ENCODE measurements at places on chromosomes 16 and 17.

DNA sequence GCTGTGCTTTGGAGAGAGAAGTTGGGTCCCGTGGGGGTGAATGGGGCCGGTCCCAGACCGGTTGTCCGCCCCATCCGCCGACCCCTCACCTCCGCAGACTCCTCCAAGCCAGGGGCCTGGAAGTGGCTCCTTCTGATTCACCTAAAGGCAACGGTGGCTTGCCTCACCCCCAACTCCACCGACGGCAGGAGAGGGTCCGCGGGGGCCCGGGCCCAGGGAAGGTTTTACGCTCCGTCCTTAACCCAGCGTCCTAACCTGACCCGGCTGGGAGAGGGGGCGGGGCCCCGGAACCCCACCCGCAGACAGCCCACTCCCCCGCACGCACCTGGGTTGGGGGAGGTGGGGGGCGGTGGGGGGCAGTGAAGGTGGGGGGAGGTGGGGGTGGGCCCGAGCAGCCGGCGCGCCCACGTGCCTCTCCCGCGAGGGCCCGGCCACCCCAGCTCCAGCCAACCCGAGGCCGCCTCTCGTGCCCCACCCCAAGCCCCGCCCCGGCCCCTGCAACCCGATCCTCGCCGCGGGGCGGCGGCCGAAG, 12.7 kb upstream of the CD300A start:
- DNase-seq: peak; percentile 30

GRCh38 chr16:66569827-66570405, 3.7 kb downstream of the CMTM1 start:
- no peak for DNase-seq

- DNase-seq: no peak
These were observed 469.9 kb downstream of the HS3ST4 start for GRCh38 chr16:26161461-26162180.

GRCh38 chr17:64264891-64265290, 1.8 kb upstream of the TEX2 start:
- no peak for DNase-seq

- DNase-seq: no peak
These were observed 13.9 kb downstream of the TMEM114 start for GRCh38 chr16:8576141-8577004.

DNA sequence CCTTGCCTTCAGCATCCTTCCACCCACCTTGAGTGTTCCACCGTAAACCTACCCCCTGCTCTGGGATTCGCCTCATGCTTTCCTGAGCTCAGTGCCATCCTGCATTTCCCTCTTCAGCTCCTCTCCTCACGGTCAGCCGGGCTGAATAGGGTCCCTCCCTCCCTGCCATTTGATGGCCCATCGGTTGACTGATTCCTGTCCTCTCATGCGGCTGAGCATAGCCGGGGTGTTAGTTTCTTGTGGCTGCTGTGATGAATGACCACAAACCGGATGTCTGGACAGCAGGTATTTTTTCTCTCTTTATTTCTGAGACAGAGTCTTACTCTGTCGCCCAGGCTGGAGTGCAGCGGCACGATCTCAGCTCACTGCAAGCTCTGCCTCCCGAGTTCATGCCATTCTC, 44.1 kb upstream of the MGAT5B start:
- no peak for DNase-seq

GRCh38 chr16:74558873-74559272, 48.0 kb downstream of the GLG1 start:
- no peak for DNase-seq

GRCh38 chr16:64693946-64694345, 427.9 kb downstream of the CDH11 start:
- DNase-seq: no peak

DNA sequence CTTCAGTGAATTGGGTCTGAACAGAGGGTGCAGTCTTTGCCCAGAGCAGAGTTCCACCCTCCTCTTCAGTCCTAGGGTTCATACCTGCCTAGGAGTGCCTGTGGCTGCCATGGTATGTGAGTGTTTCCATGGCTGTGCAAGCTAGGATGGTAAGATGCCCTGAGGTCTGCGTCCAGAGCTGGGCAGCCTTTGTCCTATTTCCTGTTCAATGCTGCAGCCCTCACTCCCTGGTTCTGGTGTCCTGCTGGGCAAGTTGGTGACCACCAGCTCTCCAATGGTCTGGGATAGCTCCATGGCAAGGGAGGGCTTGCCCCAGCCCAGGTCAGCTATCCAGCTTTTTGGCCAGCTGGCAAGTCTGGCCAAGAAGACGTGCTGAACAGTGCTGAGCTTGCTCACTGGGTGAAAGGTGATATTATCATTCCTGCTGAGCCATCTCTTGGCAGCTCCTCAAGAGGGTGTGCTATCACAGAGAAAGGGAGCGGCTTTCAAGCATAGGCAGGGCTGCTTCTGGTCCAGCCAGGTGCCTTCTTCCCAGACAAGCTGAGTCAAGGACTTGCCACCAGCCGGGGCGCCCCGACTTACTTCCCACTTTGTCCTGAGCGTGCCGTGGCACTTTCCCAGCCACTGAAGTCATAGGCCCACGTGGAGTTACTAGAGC, 13.0 kb upstream of the NFATC3 start:
- no peak for DNase-seq

- DNase-seq: no peak
These were observed 534.1 kb downstream of the GRIN2A start for GRCh38 chr16:9647981-9648701.

- no peak for DNase-seq
These were observed 1.4 kb upstream of the CEMP1 start for GRCh38 chr16:2532494-2533141.

DNA sequence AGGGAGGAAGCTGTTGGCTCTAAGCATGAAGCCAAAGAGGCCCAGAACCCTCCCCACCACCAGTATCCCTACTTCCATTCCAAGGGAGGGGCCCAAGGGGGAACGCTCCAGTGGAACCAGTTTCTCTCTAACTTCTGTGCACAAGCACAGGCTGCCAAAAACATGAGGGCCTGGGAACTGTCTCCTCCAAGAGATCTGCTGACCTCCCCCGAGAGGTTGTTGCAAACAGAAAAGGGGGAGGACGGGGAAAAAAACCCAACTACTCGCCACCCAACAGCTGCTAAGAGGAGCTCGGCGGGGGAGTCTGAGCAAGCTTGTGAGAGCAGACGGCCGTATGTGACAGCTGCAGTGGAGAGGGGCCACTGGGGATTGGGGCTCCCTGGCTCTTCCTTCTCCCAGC, 15.7 kb upstream of the SLC35B1 start:
- DNase-seq: no peak

GRCh38 chr16:9996221-9996620, 186.0 kb downstream of the GRIN2A start:
- DNase-seq: no peak

Measured in activated CD4-positive, CD25-positive, alpha-beta regulatory T cell (primary cell).